ENCODE measurements at places on chromosomes 4 and X. TPM values are rescaled to one million over a fixed set of nuclear protein-coding genes. Genes with fewer than 3 reads are reported as not detected.

- peaks cover 19% of the 10 kb centered on the region for H3K4me1 ChIP-seq
- H3K27me3 ChIP-seq, result no peaks in the 10 kb centered on the region
- peak; percentile 73 for DNase-seq
- H3K27ac ChIP-seq, result peak overlapping the region; percentile 39
- H3K4me3 ChIP-seq, result 0 out of 2 replicates have a peak overlapping the region, but pooled peaks have one; percentile 26
These were observed 76.7 kb downstream of the TAB3 start for GRCh38 chrX:30812326-30812725.

GRCh38 chr4:3689576-3690550 lies 76.3 kb upstream of the ADRA2C start:
- no peaks in the 10 kb centered on the region for H3K36me3 ChIP-seq
- no peak overlapping the region for H3K4me3 ChIP-seq
- H3K4me1 ChIP-seq, result no peaks in the 10 kb centered on the region
- no peak for DNase-seq
- H3K27me3 ChIP-seq, result no peaks in the 10 kb centered on the region

- peaks cover 3% of the 10 kb centered on the region for H3K4me1 ChIP-seq
- no peaks in the 10 kb centered on the region for H3K27me3 ChIP-seq
- DNase-seq, result no peak
- no peaks in the 10 kb centered on the region for H3K36me3 ChIP-seq
These were observed 10.9 kb upstream of the TBC1D14 start for GRCh38 chr4:6898763-6899162.

The RHOH gene
- total RNA-seq, result 39.5 TPM

DNA sequence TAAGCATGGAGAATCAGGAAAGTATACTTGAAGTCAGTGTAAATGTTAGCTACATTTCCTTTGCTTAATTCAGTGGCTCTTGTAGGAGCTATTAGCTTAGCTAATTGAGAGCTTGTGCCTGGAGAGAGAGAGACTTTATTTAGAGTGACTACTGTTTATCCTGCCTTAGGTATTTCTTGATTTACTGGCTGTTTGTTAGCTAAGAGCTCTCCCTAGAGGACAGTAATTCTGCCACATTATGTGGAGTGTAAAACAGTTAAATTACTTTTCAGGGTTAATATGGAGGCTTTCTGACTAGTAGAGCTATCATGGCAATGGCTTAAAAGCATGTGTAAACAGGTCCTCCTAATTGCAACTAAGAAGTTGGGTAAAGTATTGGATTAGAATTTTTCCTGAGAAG lies 306.5 kb upstream of the TECRL start:
- no peak overlapping the region for H3K4me3 ChIP-seq
- no peaks in the 10 kb centered on the region for H3K27me3 ChIP-seq
- DNase-seq, result no peak
- no peak overlapping the region for H3K27ac ChIP-seq
- H3K36me3 ChIP-seq, result no peaks in the 10 kb centered on the region

GRCh38 chrX:16528620-16529019 lies 121.3 kb upstream of the S100G start:
- H3K27ac ChIP-seq, result no peak overlapping the region
- no peaks in the 10 kb centered on the region for H3K36me3 ChIP-seq

DNA sequence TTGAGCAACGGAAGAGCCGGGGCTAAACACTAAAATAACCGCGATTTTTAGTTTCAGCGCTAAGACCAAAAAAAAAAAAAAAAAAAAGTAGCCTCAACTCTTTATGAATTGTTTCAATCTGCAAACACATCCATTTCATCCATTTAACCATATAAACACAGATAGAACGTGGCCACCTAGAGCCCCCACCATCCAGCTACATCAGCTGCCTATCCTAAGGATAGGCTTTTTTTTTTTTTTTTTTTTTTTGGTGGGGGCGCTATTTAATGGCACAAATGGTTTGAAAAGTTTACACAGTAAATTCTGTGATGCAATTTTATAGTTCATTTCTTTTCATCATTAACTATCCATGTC lies 492 bp upstream of the HDAC8 start:
- no peak overlapping the region for H3K27ac ChIP-seq
- peak overlapping the region; percentile 79 for H3K4me3 ChIP-seq
- DNase-seq, result no peak
- H3K4me1 ChIP-seq, result peaks cover 8% of the 10 kb centered on the region
- no peaks in the 10 kb centered on the region for H3K27me3 ChIP-seq
- H3K36me3 ChIP-seq, result no peaks in the 10 kb centered on the region
